H54 (cell line): ENCODE measurements at places on chromosomes 5 and 9.

DNA sequence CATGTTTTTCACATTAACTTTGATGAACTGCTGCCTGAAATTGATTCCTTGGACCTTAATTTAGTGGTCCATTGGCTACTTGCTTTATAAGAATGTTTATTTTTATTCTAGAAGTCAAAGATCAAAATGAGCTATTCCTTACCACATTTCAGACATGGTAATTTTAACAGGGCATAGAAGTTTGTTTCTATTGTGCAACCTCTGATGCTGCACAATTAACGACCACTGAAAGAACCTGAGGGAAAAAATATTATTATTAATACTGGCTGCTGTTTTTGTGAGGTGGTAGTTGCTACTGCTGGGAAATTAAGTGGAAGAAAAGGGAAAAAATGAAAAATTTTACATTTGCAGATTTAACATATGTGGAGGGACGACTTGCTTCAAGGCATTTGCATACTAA, 37.9 kb upstream of the RAB3C start:
- DNase-seq: no peak

GRCh38 chr9:112042244-112042638, 132.9 kb downstream of the SUSD1 start:
- DNase-seq: no peak

- peak; percentile 23 for DNase-seq
Measured at GRCh38 chr5:175288048-175288621, 155.8 kb downstream of the DRD1 start.

- no peak for DNase-seq
Measured at GRCh38 chr9:79604921-79605562, 33.3 kb downstream of the TLE4 start.

GRCh38 chr9:12640016-12640587, 53.1 kb upstream of the TYRP1 start:
- no peak for DNase-seq

- no peak for DNase-seq
Measured at GRCh38 chr5:2582507-2582906, 169.0 kb downstream of the IRX2 start.

GRCh38 chr9:28378231-28378630, 805.0 kb upstream of the C9orf72 start:
- no peak for DNase-seq

GRCh38 chr9:129939431-129939830, 103.6 kb downstream of the FNBP1 start:
- DNase-seq: no peak

DNA sequence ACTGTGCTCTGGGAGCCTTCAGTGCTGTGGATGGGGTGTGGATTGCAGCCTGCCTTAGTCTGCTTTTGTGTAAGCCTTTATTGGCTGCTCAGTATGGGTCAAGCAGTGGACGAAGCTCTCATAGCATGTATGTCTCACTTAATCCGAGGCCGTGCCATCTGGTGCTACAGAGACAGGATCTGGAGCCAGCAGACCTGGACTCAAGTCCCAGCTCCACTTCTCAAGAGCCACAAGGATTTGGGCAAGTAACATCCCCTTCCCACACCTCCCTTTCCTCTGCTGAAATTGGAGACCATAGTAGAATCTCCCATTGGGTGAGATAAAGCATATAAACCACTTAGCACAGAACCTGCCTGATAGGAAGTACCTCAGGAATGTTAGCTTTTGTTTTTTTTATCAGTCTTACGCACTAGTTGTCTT, 23.4 kb upstream of the LECT2 start:
- no peak for DNase-seq

- no peak for DNase-seq
Measured at GRCh38 chr5:138824516-138824915, 50.6 kb downstream of the LRRTM2 start.

GRCh38 chr9:99235926-99236634, 14.0 kb downstream of the SEC61B start:
- no peak for DNase-seq

- DNase-seq: no peak
Measured at GRCh38 chr5:75052192-75053053, at the start of gene GCNT4. GCNT4 (minus strand) TSS chr5:75052558; CDS start chr5:75030037, 22,521 bp downstream.

- DNase-seq: no peak
Measured at GRCh38 chr9:114059047-114059803, 18.9 kb downstream of the AMBP start.

- no peak for DNase-seq
Measured at GRCh38 chr5:61332358-61332749, 296 bp downstream of the ZSWIM6 start.

DNA sequence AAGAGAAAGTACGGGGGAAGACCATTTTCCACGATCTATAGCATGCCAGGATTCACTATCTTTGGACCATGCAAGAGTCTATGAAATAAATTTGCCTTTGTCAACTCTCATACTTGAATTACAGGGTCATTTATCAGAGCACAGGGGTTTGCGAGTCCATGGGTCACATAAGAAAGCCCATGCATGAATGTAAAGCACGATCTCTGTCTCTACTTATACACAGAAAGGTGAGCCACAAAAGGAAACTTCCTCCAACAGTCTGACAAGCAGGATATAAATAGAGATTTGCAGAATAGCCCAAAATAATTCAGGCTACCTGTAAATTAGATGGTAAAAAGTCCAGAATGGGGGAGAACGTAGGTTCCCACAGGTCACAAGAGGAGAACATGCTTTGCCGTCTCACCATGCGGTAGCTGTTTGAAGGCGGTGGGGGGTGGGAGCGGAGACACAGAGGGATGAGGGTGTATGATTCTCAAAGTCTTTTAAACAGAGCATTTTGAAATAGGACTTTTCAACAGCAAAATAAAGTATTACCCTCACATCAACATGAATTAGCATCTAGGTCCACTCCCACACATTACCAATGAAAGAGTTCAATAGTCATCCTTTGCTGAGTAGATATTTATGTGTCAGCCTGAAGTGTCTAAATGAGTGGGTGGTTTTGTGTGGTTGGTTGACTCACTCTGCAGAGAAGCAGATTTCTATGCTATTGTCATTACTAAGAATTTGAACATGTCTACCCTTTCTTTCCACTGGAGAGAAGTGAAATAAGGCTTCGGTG, 279.7 kb downstream of the EBF1 start:
- DNase-seq: no peak

GRCh38 chr5:145443366-145443765, 391.8 kb downstream of the PRELID2 start:
- DNase-seq: no peak
